ENCODE measurements at places on chromosomes 6 and 20. TPM values are rescaled to one million over a fixed set of nuclear protein-coding genes. Genes with fewer than 3 reads are reported as not detected.

Gene GJA10
- not detected for total RNA-seq

Gene RAD21L1
- not detected for total RNA-seq

Gene C6orf89
- total RNA-seq = 84.0 TPM

DNA sequence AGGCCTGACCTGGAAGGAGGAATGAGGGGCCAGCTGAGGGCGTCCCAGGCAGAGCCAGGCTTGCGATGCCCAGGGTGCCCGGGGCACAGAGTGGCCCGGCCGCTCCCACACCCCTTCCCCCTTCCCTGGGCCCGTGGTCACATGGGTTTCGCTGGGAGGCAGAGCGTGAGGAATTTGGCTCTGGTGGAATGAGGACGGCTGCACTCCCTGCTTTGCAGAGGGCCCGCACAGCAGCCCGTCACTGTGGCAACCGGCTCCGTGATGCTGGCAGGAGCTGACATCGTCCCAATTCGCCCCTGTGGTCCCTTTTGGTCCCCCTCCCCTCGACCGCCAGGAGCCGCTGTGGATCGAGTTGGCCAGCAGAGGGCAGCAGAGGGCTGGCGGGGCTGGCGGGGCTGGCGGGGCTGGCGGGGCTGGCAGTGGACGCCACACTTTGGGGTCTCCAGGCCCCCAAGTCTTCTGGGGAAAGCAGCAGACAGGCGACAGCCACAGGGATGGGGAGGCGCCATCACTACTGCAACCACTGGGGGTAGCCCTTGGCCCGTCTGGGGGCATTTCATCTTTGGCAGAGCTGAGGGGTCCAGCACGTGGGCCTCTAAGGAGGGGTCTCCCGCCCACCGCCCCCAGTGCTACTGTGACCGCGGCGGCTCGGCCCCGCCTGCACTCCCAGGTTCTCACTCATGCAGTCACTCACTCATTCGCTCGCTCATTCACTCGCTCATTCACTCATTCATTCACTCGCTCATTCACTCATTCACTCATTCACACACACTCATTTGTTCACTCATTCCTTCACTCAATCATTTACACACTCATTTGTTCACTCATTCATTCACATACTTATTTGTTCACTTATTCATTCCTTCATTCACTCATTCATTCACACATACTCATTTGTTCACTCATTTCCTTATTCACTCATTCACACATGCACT is 49.7 kb upstream of the BHLHE23 start:
- DNase-seq = peak; percentile 59

DNA sequence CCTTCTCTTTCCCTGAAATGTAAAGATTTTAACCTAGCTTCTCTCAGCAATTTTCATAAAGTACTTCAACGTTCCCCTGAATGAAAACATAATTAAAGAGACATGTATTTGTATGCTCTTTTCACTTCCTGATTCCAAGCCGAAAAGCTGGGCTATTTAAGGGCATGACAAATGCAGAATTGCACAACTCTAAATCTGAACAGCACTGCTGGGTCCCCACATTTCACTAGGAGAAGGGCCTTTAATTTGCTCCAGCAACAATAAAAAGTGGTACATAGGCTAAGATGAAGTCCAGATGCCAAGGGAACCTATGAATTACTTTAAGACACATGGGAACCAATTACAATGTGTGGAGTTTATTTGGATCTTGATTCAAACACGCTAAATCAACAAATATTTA is 42.0 kb downstream of the IRAK1BP1 start:
- DNase-seq = peak; percentile 82

GRCh38 chr6:100001915-100002388 is 7.9 kb upstream of the MCHR2 start:
- DNase-seq = peak; percentile 81

GRCh38 chr6:111803804-111804203 is 69.4 kb downstream of the FYN start:
- DNase-seq = no peak

Gene CDH4
- 4.4 TPM for total RNA-seq

Gene SNX21
- 88.4 TPM for total RNA-seq

DNA sequence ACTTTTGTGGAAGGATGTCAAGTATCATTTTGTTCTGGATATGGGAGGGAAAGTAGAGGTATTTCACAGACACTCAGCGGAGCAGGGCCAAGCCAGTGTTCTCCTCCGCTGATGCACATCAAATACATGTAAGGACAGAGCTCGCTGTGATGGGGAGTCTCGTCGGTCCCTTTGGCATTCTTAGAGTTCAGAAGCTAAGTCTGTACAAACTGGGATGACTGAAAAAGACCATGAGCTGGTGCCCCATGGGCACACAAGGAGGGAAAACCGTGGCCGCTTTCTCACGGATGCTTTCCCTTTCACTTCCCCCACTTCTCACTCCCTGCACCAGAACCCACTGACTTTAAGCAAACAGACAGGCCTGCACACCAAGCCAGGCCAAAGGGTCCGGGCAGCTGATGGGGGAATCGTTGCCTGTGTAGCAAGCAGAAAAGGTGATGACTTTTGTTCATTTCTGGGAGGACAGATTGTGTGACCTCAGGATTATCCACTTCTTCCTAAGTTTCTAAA is 27.7 kb upstream of the MPC1 start:
- DNase-seq = no peak

- DNase-seq = no peak
Measured at GRCh38 chr6:4587171-4587570, 189.0 kb upstream of the CDYL start.

DNA sequence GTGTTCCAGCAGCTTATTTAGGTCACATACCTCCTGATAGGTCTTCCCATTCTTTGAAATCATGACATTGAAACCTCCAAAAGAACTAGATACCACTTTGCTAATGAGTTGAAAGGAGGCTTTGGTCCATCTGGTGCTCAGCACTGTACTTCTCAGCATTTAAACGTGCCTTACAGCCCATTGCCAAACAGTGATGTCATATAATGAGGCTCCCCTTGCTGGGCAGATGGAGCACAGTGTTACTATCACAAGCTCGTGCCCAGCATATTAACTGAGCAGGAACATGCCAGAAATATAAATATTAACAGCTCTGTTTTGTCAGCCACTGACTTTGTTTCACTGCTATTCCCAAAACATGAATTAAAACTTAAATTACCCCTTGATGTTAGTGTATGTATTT is 25.5 kb upstream of the MAPK13 start:
- DNase-seq = peak; percentile 46

GRCh38 chr6:129212081-129212480 is 329.1 kb downstream of the LAMA2 start:
- peak; percentile 56 for DNase-seq

Gene LGSN
- not detected for total RNA-seq

- no peak for DNase-seq
Measured at GRCh38 chr20:33915726-33916331, 77.9 kb upstream of the RALY start.

Gene COX4I2
- not detected for total RNA-seq

DNA sequence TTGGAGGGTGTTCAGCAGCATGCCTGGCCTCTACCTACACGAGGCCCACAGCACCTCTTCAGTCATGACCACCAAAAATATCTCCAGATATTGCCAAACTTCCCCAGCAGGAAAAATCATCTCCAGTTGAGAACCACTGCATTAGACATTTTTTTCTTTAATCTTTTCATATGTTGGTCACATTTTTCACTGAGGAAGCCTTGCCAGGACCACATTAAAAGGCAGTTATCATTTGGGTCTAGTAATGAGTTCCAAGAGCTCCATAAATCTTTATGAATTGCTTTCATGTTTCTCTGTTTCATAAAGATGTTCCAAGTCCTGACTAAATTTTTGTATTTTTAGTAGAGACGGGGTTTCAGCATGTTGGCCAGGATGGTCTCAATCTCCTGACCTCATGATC is 28.8 kb downstream of the MTRES1 start:
- DNase-seq = no peak

Gene FLOT1
- total RNA-seq = 156 TPM

Gene KCNK16
- not detected for total RNA-seq

Gene MKKS
- 12.0 TPM for total RNA-seq

Gene SMIM29
- total RNA-seq = 27.6 TPM

GRCh38 chr20:8670893-8671215 is 398.0 kb upstream of the PLCB4 start:
- DNase-seq = peak; percentile 82

GRCh38 chr6:158999154-158999665 is 792 bp downstream of the RSPH3 start:
- no peak for DNase-seq

DNA sequence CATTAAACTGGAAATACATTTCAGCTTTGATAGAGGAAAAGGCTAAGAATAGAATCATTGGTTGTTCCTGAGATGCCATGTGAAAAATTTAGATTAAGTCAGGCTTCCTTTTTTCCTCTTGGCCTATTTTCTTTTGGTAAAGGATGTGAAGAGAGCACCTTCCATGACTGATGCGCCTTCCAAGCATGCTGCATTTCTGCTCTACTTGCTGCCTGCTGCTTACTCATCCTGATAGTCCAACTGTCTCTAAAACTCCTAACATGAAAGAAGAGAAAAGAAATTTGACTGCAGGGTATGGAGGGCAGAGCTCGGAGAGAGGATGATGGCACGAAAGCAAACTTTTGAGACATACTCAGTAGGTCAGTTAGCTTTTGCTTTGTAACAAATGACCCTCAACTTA is 28.8 kb downstream of the SNAP25 start:
- no peak for DNase-seq

Gene TSBP1
- not detected for total RNA-seq

Gene C6orf47
- 28.5 TPM for total RNA-seq

- DNase-seq = no peak
Measured at GRCh38 chr6:34350137-34350933, 42.1 kb downstream of the NUDT3 start.

- DNase-seq = no peak
Measured at GRCh38 chr6:128574402-128574801, 54.0 kb upstream of the PTPRK start.

DNA sequence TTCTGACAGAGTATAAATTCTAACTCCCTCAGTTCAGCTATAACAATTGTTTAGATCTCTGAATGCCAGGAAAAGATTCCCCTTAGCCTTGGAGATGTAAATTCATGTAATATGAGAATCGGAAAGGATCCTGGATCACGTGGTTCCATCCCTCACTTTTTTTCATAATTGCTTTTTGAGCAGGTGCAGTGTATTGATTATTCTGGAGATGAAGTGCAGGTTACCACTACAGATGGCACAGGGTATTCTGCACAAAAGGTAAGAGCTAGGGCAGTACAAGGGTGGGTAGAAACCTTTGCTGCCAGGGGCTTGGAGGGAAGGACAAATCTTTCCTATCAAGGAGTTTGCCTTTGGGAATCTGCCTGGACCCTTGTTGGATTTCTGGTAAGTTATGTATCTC is 52.7 kb downstream of the KDM1B start:
- no peak for DNase-seq

DNA sequence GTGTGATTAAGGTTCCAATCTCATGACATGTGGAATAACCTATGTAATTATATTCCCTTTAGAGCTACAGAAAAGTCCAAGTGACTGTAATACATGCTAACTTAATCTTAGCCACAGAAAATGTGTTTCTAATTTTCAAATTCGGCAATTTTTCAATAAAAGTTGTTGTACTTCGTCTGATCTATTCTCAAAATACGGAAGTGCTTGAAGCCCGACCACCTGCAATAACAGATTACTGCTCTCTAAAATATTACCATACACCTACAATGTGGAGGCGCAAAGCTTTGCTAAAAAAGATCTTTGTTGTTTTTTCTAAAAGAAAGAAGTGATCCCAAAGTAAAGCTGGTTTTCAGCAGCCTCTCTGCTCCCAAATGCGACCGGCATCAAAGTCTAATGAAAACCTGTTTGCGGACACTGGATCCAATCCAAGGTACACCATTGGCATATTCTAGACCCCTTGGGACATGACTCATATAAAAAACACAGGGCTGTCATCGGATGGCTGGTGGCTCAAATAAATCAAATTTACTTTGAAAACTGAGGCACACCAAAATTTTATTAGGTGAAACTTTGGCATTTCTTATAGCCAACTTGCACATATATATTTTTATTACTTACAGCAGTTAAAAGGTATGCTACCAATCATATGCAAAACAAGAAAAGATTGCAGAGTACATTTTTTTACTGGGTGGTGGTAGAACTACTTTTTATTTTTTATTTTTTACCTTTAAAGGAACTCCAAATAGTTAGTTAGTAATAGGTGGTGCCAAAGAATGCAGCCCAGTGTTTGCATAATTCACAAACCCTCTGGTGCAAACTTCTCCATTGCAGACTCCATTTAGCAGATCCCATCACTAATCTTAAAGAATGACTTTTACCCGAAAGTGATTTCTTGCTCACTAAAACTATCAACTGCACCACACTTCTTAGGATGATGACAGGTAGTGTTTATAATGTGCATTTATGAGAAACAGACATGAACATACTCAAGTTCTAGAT is 118.7 kb upstream of the TBX18 start:
- DNase-seq = peak; percentile 6

GRCh38 chr6:167651318-167652041 is 175.2 kb upstream of the AFDN start:
- no peak for DNase-seq

DNA sequence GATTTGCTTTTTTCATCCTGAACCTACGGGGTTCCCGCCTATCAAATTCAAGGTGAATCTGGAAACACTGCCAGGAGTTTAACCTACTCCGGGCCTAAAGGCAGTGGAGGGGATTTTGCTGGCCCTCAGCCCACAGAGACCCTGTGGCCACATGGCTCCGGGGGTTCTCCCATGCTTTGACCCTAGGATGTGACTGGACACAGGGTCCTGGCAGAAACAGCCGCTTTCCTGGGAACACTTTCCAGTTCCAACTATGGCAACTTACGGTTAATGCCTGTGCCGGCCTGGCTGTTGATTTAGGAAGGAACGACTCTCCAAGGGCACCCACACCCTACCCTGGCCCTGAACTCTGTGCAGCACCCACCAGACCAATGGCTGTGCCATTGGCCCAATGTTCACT is 141.7 kb upstream of the RPS6KA2 start:
- no peak for DNase-seq

- DNase-seq = no peak
Measured at GRCh38 chr20:10681494-10681893, 7.7 kb upstream of the JAG1 start.

Gene EDN3
- total RNA-seq = not detected

- peak; percentile 73 for DNase-seq
Measured at GRCh38 chr6:26240157-26241032, 124.6 kb upstream of the BTN3A2 start.

Gene LY86
- total RNA-seq = not detected

Gene STMND1
- total RNA-seq = not detected

GRCh38 chr6:157380458-157380778 is 572 bp upstream of the ZDHHC14 start:
- DNase-seq = no peak

GRCh38 chr6:111461860-111462259 is 21.2 kb downstream of the REV3L start:
- peak; percentile 16 for DNase-seq

GRCh38 chr20:8601542-8601912 is 467.4 kb upstream of the PLCB4 start:
- no peak for DNase-seq

Gene EEF1A2
- 0.43 TPM for total RNA-seq

Gene IL17F
- not detected for total RNA-seq

GRCh38 chr6:161413355-161413771 is 139.5 kb upstream of the AGPAT4 start:
- DNase-seq = no peak

GRCh38 chr6:114151064-114151690 is 180.2 kb upstream of the HDAC2 start:
- DNase-seq = no peak

Gene VAPB
- total RNA-seq = 8.8 TPM

- DNase-seq = peak; percentile 30
Measured at GRCh38 chr6:37741757-37742400, 44.2 kb upstream of the MDGA1 start.

Gene MAK
- total RNA-seq = not detected

GRCh38 chr6:2209226-2209809 is 36.1 kb downstream of the GMDS start:
- DNase-seq = peak; percentile 41

GRCh38 chr6:84074988-84075781 is 41.6 kb downstream of the MRAP2 start:
- peak; percentile 56 for DNase-seq

Gene HLA-DRA
- 0.89 TPM for total RNA-seq
